Smooth muscle cell of trachea (primary cell): ENCODE measurements at places on chromosomes 5 and 9. TPM values are rescaled to one million over a fixed set of nuclear protein-coding genes. Genes with fewer than 3 reads are reported as not detected.

Gene GKAP1
- total RNA-seq: 0.66 and 1.0 TPM in 2 replicates

Gene SLCO6A1
- total RNA-seq: not detected in 2 replicates

Gene ADAMTS6
- total RNA-seq: 33.2 and 52.8 TPM in 2 replicates

Gene C7
- total RNA-seq: 0.15 and 0.83 TPM in 2 replicates

Gene PTGES
- total RNA-seq: 9.5 and 84.5 TPM in 2 replicates

Gene TICAM2
- total RNA-seq: 7.6 and 11.8 TPM in 2 replicates

Gene DAB2
- total RNA-seq: 188 and 199 TPM in 2 replicates

Gene SHB
- total RNA-seq: 18.2 and 35.2 TPM in 2 replicates

Gene PRR7
- total RNA-seq: 2.9 and 12.4 TPM in 2 replicates

Gene PBX3
- total RNA-seq: 103 and 184 TPM in 2 replicates

Gene ZNF608
- total RNA-seq: 13.4 and 17.3 TPM in 2 replicates

Gene STKLD1
- 1.2 TPM in 2 replicates for total RNA-seq

Gene PCDHB1
- not detected in 2 replicates for total RNA-seq

Gene FGF1
- total RNA-seq: 2.6 and 5.1 TPM in 2 replicates

Gene NUDT12
- total RNA-seq: 11.1 and 18.8 TPM in 2 replicates

Gene MCCC2
- 16.4 and 29.4 TPM in 2 replicates for total RNA-seq

Gene ERBIN
- total RNA-seq: 50.8 and 68.8 TPM in 2 replicates

Gene DTWD2
- total RNA-seq: 4.1 and 5.8 TPM in 2 replicates

Gene COX7C
- 132 and 256 TPM in 2 replicates for total RNA-seq

Gene IL31RA
- total RNA-seq: 0.66 and 3.3 TPM in 2 replicates

Gene CDKN2B-AS1
- 4.5 and 10.9 TPM in 2 replicates for total RNA-seq

Gene SPINK6
- not detected in 2 replicates for total RNA-seq

Gene N4BP3
- total RNA-seq: 1.7 and 2.2 TPM in 2 replicates

Gene PDE6A
- total RNA-seq: not detected in 2 replicates

Gene NR2F1
- total RNA-seq: 55.4 and 99.6 TPM in 2 replicates

Gene FSTL4
- 0.17 TPM in 1 of 2 replicates, not detected in the other for total RNA-seq

Gene IRGM
- total RNA-seq: not detected in 2 replicates

Gene PCDHA1
- under 0.01 TPM in 1 of 2 replicates, not detected in the other for total RNA-seq

Gene ALDH1A1
- 10.8 and 17.9 TPM in 2 replicates for total RNA-seq

Gene ANKRD33B
- total RNA-seq: 2.6 and 25.0 TPM in 2 replicates

Gene GPR150
- 0.29 and 0.66 TPM in 2 replicates for total RNA-seq

Gene ADRB2
- total RNA-seq: 1.3 and 2.2 TPM in 2 replicates

Gene PCDHB12
- 0.15 and 0.33 TPM in 2 replicates for total RNA-seq

Gene SPRY4
- total RNA-seq: 2.5 and 3.5 TPM in 2 replicates

Gene EGFL7
- 6.3 and 17.9 TPM in 2 replicates for total RNA-seq

Gene GABBR2
- 0.33 and 1.3 TPM in 2 replicates for total RNA-seq

Gene CTNNAL1
- total RNA-seq: 60.0 and 146 TPM in 2 replicates

Gene DCTN4
- total RNA-seq: 72.0 and 72.9 TPM in 2 replicates

Gene ZNF658
- 6.1 and 8.0 TPM in 2 replicates for total RNA-seq

Gene F2R
- 170 and 200 TPM in 2 replicates for total RNA-seq

Gene RECK
- total RNA-seq: 81.6 and 138 TPM in 2 replicates

Gene ADAMTS13
- 2.2 and 6.0 TPM in 2 replicates for total RNA-seq

Gene FAM81B
- total RNA-seq: not detected in 2 replicates

Gene C8G
- total RNA-seq: not detected in 2 replicates

Gene TCF7
- 5.1 and 7.1 TPM in 2 replicates for total RNA-seq

Gene ENG
- 36.8 and 37.1 TPM in 2 replicates for total RNA-seq

Gene POU5F2
- 0.99 and 1.9 TPM in 2 replicates for total RNA-seq

Gene FAM153A
- total RNA-seq: 0.66 TPM in 1 of 2 replicates, not detected in the other

Gene GALNT12
- 16.5 and 19.2 TPM in 2 replicates for total RNA-seq

Gene OR1Q1
- total RNA-seq: not detected in 2 replicates

Gene PTCD2
- 11.2 and 14.4 TPM in 2 replicates for total RNA-seq

Gene JAKMIP2
- total RNA-seq: 0.50 and 2.6 TPM in 2 replicates

Gene SPINK7
- not detected in 2 replicates for total RNA-seq
